ENCODE measurements at places on chromosomes 1 and 21.

DNA sequence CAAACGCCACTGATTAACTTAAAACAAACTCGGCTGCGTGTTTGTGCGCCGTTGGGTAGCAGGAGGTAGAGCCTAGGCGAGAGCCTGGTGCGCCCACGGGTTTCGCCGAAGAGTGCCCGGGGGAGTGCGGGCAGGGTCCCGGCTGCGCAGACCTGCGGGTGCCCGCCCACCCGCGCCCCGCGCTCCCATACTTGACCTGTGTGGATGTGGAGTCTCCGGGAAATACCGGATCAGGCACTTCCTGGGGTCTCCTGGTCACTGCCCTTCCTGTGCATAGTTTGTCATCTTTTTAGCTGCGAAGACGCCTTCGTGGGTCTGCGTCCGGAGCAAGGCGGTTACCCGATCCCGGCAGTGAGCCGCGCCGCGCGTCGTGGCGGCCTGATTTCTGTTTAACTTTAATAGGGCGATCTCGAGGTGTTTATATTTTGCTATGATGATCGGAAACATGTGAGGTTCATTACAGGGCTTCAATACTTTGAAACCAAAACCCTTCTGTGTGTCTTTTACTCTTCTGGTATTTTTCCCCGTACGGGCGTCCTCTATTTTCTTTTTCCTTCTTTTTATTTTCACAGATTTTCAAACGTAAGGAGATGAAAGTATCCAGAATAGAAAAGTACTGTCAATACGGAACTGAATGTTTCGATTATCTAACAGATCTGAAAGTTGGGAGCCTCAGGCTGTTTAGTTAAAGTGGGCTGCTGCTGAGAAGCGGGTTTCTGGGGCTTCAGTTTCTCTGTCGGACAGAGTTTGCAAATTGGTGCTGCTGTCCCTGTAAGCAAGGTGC lies 15.2 kb downstream of the NR5A2 start:
- DNase-seq: no peak

DNA sequence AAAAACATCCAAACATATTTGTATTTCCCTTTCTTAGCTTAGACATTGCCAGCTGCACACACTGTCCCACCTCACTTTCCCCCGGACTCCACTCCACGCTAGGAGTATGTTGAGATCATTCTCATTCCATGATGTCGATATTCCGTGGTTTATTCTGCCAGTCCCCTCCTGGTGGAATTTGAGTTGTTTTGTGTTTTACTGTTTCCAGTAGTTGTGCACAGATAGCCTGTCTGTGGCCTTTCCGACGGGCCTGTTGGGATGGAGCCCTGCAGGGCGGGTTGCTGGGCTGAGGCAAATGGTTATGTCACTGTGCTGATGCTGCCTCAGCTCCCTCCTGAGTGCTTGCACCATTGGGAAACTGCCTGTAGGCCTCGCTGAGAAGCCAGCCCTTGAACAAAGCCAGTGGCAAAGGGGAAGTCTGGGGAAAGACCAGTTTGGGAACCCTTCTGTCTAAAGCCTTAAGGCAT lies 12.8 kb downstream of the TRAPPC10 start:
- DNase-seq: no peak

- no peak for DNase-seq
These were observed 48.3 kb downstream of the DDR2 start for GRCh38 chr1:162680419-162681121.

DNA sequence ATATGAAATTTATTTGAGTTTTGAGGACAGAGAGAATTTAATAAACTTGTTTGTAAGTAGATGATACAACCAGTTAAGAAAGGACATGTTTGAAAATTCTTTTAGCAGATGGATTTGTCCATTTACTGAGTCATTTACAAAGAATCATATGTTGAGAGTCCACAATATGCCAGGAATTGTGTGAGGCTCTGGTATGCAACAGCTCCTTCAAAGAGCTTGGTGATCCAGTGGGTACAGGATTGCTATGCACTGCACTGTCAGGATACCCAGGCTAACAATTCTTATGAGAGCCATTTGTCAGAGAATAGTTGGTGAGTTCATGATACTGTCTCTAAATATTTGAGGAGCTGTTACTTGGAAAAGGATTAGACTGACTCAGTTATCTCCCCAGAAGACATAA lies 11.0 kb downstream of the DNM3 start:
- DNase-seq: no peak

DNA sequence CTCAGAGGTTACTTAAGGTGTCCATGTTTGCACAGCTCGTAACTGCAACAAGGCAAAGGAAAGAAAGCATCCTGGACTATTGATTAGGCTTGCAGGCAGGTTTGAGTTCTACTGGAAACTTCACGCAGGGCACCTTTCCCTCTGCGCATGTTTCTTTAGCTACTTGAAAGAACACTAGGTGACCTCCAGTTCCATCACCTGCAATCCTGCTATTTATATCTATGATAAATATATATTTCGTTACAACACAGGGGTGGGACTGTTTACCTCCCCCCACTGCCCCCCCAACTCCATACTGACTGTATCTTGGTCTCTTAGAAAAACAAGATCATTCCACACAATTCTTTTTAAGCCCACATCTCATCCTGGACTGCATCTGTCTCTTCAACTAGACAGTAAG lies 12.1 kb downstream of the SSBP3 start:
- no peak for DNase-seq

- no peak for DNase-seq
These were observed 1587.3 kb downstream of the NCAM2 start for GRCh38 chr21:22585558-22585957.

Measured in activated CD4-positive, alpha-beta T cell treated with anti-CD3 and anti-CD28 coated beads, Interleukin-2, amount 50 U/mL, for 4 hours (primary cell).